Astrocyte (in vitro differentiated cells and primary cell): ENCODE measurements at places on chromosomes 2 and 18. TPM values are rescaled to one million over a fixed set of nuclear protein-coding genes. Genes with fewer than 3 reads are reported as not detected.
A peak's percentile ranks its signal among the peaks of the same experiment; 100 is the strongest.

DNA sequence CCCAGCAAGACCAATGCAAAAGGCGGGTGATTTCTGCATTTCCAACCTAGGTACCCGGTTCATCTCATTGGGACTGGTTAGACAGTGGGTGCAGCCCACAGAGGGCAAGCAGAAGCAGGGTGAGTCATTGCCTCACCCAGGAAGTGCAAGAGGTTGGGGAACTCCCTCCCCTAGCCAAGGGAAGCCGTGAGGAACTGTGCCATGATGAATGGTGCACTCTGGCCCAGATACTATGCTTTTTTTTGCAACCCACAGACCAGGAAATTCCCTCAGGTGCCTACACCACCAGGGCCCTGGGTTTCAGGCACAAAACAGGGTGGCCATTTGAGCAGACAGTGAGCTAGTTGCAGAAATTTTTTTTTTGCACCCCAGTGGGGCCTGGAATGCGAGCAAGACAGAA lies 662.6 kb upstream of the ACVR2A start:
- DNase-seq, result no peak

GRCh38 chr2:18398833-18399232 lies 161.6 kb downstream of the RDH14 start:
- no peak for DNase-seq

- no peak for DNase-seq
These were observed 1417.6 kb upstream of the CDH2 start for GRCh38 chr18:29594493-29594892.

DNA sequence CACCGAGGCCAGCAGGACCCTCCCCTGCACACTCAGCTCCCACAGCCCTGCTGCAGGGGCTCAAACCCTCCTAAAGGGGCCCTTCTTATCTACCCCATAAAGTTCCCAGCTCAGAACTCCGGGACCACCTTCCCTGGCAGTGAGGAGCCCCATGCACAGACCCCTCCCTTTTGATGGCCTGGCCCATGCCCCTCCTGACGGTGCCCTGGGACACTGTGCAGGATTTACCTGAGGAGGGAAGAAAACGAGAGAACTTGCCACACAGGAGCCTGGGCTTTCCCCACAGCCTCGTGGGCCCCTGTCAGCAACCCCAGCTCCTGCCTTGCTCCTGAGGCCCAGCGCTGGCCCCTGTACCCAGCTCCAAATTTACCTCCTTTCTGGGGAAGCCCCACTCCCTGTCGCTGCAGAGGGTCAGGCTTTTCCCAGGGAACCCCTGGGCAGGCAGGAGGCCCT lies 206.3 kb upstream of the SALL3 start:
- no peak for DNase-seq

DNA sequence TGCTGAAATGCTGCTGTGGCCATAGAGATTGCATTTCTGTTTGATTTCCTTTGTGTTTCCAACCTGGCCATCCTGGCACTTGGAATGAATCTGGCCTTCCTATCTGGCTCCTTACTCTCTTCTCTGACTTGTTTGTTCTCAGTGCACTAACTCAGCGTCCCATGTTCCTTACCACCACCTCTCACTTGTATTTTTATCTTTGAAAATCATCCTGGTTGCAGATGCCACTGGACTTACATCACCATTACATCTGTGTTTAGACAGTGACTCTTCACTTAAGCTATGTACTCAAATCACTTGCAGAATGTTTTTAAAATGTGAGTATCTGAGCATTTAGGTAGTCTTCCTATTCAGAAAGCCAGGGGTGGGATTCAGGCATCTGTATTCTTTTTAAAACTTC lies 239.5 kb downstream of the WDR7 start:
- peak; percentile 97 for DNase-seq

GRCh38 chr2:98519156-98519555 lies 74.5 kb downstream of the INPP4A start:
- DNase-seq, result peak; percentile 40

DNA sequence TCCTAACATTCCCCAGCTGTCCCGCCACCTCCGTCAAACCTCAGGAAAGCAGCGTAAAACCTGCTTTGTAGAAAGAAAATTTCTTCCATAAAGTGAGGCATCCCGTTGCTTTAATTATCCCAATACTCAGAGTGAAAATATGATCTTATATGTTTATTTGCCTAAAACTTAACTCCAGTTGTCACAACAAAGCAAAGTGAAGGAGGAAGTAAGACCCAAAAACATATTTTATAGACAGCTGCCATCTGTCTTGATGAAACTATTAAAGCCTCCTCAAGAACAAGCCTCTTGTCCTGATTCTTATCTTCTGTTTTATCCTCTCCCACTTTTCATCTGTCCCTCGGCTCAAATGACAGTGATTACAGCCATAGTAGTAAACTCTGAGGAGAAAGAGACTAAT lies 28.9 kb upstream of the LPIN2 start:
- DNase-seq, result no peak

- no peak for DNase-seq
These were observed 267.8 kb downstream of the TNS1 start for GRCh38 chr2:217735034-217735433.

DNA sequence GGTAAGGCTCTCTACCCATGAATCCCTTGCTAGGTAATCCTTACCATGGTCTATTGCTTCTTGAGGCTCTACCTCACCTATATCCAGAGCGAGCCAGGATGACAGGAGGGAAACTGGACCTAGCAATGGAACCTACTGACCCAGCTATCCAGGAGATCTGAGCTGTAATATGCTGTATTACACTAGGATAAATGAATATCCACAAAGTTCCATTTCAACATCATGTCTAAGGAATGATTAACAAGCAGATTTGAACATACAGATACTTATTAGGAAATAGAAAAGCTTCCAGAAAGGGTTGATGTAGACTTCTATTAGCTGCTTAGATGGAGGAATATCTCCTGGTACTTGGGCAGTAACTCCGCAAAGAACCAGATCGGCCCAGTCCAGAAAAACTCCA lies 110.1 kb downstream of the BAZ2B start:
- DNase-seq, result no peak

DNA sequence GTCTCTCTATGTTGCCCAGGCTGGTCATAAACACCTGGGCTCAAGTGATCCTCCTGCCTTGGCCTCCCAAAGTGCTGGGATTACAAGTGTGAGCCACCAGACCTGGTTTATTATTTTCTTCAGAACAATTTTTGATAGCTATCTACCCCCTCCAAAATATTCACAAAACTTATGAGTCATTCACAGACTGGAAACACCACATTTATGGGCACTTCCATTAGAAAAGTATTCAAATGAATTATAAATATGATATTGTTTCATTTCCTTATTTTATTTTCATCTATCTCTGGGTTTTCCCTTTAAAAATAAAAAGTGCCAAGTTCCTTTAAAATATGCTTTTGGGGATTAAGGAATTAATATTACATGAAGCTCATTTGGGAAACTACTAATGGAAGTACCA lies 58.8 kb upstream of the MSTN start:
- no peak for DNase-seq

DNA sequence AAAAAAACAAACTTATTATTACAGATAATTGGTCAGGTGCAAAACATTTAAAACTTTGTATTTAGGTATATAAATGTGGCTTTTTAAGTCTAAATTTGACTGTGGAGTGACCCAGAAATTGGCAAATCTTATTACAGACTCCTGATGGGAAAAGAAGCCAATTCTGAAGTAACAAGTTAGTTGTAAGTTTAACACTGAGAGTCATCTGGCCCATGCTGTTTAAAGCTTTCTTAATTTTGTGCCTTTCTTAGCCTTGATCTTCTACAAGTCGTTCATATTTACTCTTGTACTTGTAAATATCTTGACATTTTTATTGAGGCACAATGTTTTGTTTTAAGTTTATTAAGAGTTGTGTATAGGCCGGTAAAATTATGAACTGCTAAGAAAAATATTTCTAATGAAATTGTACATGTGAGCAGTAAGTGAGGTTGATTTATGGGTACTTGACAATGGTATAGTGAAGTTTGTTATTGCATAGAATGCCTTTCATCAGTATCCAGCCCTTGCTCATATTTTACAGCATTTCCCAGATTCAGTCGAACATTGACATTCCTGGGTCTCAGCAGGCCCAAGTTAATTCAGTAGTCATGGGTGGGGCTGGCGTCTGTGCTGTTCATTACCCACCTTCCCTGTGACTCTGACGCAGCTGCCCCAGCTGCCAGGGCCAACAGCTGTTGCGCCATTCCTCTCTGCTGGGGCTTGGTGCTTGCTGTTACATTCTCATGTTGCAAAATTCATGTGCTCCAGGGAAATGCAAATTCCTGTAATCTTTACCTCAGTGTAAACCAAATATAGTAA lies 121.4 kb downstream of the ZNF236 start:
- no peak for DNase-seq

- DNase-seq, result no peak
These were observed 221.3 kb downstream of the BCL2 start for GRCh38 chr18:63098018-63098981.

DNA sequence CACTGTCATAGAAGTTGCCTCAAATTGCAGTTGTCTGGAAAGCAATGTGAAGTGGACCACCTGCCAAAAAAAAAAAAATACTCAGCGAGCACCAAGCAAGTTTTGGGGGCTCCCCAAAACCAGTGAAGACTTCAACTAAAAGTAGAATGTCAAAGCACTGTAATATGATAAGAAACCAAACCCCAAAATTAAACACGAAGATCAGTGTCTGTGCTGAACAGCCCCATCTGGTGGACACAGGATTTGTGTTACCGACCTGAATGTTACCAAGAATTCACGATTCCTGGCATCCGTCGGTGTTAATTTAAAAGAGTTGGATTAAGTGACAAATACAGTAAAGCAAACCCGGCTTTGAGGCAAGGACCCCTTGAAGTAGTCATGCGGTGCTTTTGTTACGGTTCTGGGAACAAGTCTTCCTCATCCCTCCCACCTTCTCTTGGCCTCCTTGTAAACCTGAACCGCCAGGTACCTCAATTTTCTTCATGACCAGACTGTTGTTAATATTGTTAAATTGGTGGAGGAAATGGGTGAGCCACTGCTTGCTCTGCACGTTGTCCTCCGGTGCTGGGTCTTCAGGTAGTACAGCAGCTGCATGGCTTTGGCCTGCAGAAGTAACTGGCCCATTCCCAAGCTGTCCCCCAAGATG lies 31.3 kb upstream of the SSB start:
- peak; percentile 26 for DNase-seq

GRCh38 chr2:42905341-42906110 lies 113.1 kb upstream of the HAAO start:
- no peak for DNase-seq

DNA sequence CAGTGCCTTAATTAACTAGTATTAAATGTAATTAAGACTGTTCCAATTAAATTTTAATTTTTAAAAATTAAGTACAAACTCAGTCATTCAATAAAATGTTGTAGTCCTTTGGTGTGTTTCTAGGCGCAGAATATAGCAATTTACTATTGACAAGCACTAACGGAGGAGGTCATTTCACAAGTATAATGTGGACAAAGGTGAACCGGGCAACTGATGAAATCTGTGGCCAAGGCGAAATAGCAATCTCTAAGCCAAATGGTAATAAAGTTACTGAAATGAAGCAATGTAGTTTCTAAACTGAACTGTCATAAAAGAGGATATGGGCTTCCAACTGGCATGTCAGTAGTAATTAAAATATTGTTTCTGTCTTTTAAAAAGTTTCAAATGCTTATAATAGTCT lies 27.5 kb downstream of the FIGN start:
- DNase-seq, result no peak

- peak; percentile 73 for DNase-seq
These were observed 252.6 kb downstream of the AGAP1 start for GRCh38 chr2:235746257-235746934.

DNA sequence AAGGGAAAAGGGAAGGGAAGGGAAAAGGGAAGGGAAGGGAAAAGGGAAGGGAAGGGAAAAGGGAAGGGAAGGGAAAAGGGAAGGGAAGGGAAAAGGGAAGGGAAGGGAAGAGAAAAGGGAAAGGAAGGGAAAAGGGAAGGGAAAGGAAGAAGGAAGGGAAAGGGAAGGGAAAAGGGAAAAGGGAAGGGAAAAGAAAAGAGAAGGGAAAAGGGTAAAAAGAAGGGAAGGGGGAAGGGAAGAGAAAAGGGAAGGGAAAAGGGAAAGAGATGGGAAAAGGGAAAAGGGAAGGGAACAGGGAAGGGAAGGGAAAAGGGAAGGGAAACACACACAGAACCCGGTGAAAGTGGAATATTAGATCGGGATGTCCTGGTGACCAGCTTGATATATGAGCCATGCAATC lies 40.8 kb downstream of the EIPR1 start:
- no peak for DNase-seq

GRCh38 chr2:70684846-70685622 lies 83.0 kb downstream of the ADD2 start:
- DNase-seq, result no peak

- DNase-seq, result no peak
These were observed 14.8 kb downstream of the SERPINE2 start for GRCh38 chr2:224024270-224024669.

- DNase-seq, result peak; percentile 49
These were observed 1.6 kb upstream of the EPC2 start for GRCh38 chr2:148642891-148643416.

DNA sequence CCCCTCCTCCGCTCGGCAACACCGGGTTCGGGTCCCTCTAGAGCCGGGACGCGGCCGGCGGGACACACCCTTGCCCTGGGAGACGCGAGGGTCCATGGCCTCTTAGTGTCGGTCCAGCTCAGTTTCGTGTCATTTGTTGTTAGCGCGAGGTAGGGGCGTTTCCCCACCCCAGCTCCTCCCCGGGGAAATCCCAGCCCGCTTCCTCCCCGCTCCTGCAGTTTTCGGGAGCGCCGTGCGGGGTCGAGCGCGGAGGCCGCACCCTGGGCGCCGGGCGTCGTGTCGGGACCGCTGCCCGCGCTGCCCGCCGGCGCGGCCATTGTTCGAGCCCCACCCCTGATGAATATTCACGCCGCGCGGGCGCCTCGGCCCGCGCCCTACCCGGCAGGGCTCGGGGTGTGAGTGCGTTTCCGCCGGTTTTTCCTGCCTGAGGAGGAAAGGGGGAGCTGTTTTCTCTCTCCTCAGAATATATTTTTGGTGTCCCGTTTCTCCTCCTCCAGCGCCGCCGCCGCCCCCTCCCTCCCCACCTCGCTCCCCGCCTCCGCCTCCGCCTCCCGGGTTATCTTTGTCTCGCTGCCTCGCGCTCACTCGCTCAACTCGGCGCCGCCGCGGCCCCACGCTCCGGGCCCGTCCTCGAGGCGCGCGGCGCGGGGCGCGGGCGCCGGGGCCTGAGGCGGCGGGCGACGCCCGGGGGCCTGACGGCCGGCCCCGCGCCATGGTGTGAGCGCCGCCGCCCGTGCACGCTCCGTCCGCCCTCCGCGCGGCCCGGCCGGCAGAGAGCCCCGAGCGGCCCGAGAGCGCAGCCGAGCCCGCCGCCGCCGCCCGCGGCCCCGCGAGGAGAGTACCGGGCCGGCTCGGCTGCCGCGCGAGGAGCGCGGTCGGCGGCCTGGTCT lies at the start of gene MAP4K4:
TSS of gene MAP4K4 (plus strand) at position 584 of the 890 bp plus-strand sequence. CDS start 374 bp downstream, outside the sequence.
- DNase-seq, result peak; percentile 71

GRCh38 chr18:49899657-49900330 lies 86.5 kb upstream of the ACAA2 start:
- no peak for DNase-seq

Gene ABCG5
- not detected in 2 replicates for total RNA-seq

Gene FOXD4L1
- not detected in 2 replicates for total RNA-seq

Gene SERPINB13
- not detected in 2 replicates for total RNA-seq

Gene FABP1
- total RNA-seq, result not detected in 2 replicates

Gene REG1B
- not detected in 2 replicates for total RNA-seq

Gene AMER3
- total RNA-seq, result 0.07 TPM in 1 of 2 replicates, not detected in the other

Gene WDSUB1
- 4.4 and 5.4 TPM in 2 replicates for total RNA-seq
